ENCODE measurements at places on chromosomes 1 and 21. TPM values are rescaled to one million over a fixed set of nuclear protein-coding genes. Genes with fewer than 3 reads are reported as not detected.
A peak's percentile ranks its signal among the peaks of the same experiment; 100 is the strongest.

- H3K4me1 ChIP-seq, result peaks cover 14% of the 10 kb centered on the region
- no peak overlapping the region for H3K27ac ChIP-seq
- peaks cover 11% of the 10 kb centered on the region for H3K27me3 ChIP-seq
- no peak overlapping the region for H3K4me3 ChIP-seq
These were observed 24.7 kb downstream of the NPHS2 start for GRCh38 chr1:179550746-179551682.

DNA sequence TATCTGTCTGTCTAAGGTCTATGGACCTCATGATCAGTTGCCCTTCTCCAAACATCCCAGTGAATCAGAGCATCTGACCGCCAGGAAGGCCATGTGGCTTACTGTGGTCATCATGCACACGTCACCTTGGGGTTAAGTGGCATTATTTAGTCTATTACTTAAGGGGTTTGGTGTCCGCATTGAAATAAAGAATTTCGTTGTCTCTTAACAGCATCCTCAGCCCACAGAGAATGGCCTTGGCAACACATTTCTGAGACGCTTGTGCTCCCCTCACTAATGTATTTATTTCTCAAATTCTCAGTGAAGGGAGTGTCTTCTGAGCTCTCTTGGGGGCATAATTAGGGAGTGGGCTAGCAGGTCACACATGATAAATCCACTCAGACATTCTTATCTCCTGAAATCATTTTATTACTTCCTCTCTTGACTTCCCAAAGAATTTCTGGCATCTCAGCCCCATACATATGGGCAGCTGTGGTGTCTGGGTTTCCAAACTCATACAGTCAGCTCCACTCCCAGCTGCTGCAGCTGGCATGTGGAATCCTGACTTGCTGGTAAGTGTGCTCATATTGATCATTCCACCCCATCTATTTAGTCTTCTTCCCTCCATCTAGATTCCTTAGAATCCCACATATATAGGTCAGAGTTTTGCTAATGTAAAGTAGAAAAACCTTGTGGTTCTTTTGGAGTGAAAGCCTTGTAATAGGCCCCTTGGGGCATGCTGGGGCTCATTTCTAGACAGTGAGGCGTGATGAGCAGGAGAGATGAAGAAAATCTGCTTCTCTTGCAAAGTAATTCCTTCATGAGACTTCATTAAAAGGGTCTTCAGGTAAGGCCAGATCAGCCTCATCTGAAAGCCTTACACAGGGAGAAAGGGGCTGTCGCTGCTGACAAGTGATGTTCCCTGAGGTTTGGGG, 110.5 kb downstream of the HHAT start:
- no peaks in the 10 kb centered on the region for H3K27me3 ChIP-seq
- H3K4me1 ChIP-seq, result peaks cover 6% of the 10 kb centered on the region
- peak; percentile 62 for DNase-seq
- H3K36me3 ChIP-seq, result no peaks in the 10 kb centered on the region
- H3K27ac ChIP-seq, result no peak overlapping the region

DNA sequence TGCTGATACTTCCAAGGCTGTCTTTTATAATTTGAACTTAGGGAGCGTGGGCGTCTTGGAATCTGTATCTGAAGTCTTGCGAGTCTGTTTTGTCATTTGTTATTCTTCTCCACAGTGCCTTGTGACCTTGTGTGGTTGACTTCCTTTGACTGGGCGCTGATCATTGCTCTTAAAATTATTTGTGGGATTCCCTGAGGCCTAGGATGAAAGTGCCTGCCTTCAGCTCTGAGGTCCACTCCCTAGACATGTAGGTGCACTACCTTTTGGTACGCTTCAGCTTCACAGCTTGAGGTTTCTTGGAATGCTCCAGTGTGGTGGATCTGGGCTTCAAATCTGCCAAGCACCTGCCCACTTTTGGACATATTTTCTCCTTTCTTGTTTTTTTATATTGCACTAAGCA, 50.2 kb upstream of the IGSF5 start:
- no peaks in the 10 kb centered on the region for H3K36me3 ChIP-seq
- peaks cover 6% of the 10 kb centered on the region for H3K4me1 ChIP-seq
- no peak overlapping the region for H3K27ac ChIP-seq
- H3K27me3 ChIP-seq, result no peaks in the 10 kb centered on the region
- no peak for DNase-seq

DNA sequence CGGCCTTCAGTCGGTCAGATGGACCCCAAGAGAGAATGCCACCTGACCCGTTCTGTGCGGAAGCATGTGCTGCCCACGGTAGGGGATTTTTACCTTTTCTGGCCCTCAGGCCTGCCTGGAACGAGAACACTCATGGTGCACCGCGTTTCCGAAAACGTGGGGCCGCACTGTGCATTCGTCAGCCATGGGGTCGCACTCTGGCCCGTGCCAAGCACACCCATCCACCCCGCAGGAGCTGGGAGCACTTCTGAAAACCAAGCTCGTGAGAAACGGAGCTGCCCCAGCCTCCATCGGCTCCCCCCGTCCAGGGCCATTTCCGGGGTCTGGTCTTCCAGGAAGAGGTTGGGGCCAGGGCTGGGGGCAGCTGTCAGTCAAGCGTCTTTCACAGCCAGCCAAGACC, 72.8 kb downstream of the PRDM16 start:
- H3K27ac ChIP-seq, result no peak overlapping the region
- no peaks in the 10 kb centered on the region for H3K36me3 ChIP-seq
- DNase-seq, result no peak
- no peak overlapping the region for H3K4me3 ChIP-seq
- no peaks in the 10 kb centered on the region for H3K27me3 ChIP-seq
- no peaks in the 10 kb centered on the region for H3K4me1 ChIP-seq

- no peaks in the 10 kb centered on the region for H3K27me3 ChIP-seq
- H3K4me3 ChIP-seq, result no peak overlapping the region
- H3K27ac ChIP-seq, result no peak overlapping the region
- DNase-seq, result peak; percentile 33
- no peaks in the 10 kb centered on the region for H3K36me3 ChIP-seq
These were observed 59.8 kb downstream of the CRB1 start for GRCh38 chr1:197327776-197328364.

DNA sequence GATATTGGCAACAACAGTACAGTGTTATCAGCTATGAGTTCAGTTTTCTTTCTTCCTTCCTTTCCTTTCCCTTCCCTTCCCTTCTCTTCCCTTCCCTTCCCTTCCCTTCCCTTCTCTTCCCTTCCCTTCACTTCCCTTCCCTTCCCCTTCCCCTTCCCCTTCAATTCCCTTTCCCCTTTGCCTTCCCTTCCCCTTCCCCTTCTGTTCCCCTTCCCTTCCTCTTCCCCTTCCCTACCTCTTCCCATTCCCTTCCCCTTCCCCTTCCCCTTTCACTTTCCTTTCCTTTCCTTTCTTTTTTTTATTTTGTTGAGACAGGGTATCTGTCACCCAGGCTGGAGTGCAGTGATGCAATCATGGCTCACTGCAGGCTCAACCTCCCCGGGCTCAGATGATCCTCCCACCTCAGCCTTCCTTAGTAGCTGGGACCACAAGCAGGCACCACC, 72.3 kb upstream of the CAPZB start:
- H3K4me1 ChIP-seq, result peaks cover 10% of the 10 kb centered on the region
- H3K36me3 ChIP-seq, result no peaks in the 10 kb centered on the region
- DNase-seq, result peak; percentile 23
- H3K27me3 ChIP-seq, result no peaks in the 10 kb centered on the region
- H3K4me3 ChIP-seq, result no peak overlapping the region

DNA sequence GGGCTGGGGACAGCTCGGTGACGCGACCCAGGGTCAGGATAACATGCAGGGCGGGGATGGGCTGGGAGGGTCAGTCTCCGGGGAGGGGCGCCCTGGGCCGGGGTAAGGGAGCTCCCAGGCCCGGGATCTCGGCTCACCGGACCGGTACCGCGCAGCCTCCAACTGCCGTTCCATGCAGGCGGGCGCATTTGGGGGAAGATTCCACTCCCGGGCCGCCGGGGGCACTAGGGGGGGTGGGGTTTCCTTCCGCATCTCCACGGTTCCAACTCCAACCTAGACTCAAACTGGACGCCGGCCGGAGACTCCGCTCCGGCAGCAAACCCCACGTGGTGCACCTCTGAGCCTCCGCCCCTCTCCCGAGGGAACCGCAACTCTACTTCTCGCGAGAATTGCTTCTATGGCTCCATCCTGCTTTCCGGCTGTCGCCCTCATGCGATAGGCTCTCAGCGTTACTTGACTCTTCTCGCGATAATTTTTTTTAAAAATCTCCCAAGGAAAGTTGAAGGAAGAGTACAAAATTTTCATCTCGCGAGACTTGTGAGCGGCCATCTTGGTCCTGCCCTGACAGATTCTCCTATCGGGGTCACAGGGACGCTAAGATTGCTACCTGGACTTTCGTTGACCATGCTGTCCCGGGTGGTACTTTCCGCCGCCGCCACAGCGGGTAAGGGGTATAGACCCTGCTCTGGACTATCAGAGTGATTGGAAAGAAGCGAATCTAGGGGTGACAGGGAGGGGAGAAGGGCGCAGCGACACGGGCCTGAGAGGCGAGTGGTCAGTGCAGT, at the start of the genes ATP5PB and WDR77:
Gene ATP5PB (plus strand): TSS at position 547 of the 785 bp plus-strand sequence. CDS start 78 bp downstream, at position 625.
Gene WDR77 (minus strand): TSS at position 339 of the 785 bp plus-strand sequence. CDS start 87 bp downstream, at position 252.
- peaks cover 36% of the 10 kb centered on the region for H3K4me1 ChIP-seq
- H3K27me3 ChIP-seq, result no peaks in the 10 kb centered on the region
- peak; percentile 98 for DNase-seq
- peaks cover 33% of the 10 kb centered on the region for H3K36me3 ChIP-seq
- H3K27ac ChIP-seq, result peak within 1 kb of the TSS; percentile 99

DNA sequence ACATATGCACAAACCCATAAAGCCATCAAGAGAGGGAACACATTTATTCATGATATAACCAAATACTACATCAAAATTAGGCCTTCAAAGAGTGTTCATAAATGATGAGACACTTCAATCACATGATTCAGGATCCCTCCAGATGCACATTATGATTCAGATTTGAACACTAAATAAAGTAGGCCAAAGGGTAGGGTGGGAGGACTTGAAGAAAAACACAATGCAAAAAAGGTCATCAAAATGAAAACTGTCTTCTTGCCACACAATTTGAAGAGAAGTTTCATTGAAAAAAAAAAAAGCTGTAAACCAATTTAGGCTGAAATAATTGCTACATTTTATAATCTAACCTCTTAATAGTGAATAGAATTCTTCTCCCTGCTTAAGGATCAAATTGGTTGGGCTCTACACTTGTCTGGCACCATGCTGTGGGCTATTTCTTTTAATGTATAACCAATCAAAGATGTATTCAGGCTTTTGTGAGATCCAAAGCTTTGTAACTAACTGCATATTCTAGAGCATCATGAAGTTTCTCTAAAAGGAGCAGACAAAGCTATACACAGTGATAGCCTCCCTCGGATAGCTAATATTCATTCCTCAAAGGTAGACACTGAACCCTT, 58.1 kb downstream of the ZSWIM5 start:
- H3K27ac ChIP-seq, result no peak overlapping the region
- no peaks in the 10 kb centered on the region for H3K36me3 ChIP-seq
- peaks cover 40% of the 10 kb centered on the region for H3K27me3 ChIP-seq
- H3K4me1 ChIP-seq, result no peaks in the 10 kb centered on the region

DNA sequence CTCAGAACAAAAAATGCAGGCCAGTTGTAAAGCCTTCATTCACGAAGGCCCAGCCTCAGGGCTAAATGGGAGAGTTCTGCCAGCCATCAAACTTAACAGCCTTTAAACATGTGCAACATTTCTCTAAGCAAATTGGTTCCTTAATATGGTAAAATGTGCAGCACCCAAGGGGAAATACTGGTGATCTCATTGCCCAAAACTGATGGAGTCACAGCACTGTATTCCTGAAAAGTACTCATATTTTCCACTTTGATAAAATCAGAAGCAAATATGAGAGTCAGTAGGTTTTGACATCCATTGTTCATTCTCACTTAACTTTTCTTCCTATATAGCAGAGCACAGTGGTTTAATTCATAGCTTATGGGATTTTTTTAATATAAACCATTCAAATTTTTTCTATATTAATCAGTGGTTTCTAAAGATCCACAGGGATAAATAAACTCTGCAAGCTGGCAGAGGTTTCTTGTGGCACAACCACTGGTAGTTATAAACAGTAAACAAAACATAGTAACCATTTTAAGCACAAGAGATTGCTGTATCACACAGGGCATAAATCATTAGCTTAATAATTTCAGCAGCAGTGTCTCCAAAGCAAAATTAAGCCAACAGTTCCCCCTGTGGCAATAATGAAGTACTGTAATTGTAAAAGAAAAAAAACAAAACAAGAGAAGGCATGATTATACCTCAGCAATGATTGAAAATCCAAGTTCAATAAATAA, 106.9 kb upstream of the LYPLAL1 start:
- no peaks in the 10 kb centered on the region for H3K36me3 ChIP-seq
- no peak overlapping the region for H3K27ac ChIP-seq
- H3K4me1 ChIP-seq, result peaks cover 6% of the 10 kb centered on the region

- DNase-seq, result no peak
- H3K27ac ChIP-seq, result no peak overlapping the region
- no peaks in the 10 kb centered on the region for H3K27me3 ChIP-seq
- no peak overlapping the region for H3K4me3 ChIP-seq
- H3K36me3 ChIP-seq, result no peaks in the 10 kb centered on the region
These were observed 25.9 kb downstream of the KRTAP19-8 start for GRCh38 chr21:31012133-31013089.

- H3K27me3 ChIP-seq, result no peaks in the 10 kb centered on the region
- H3K36me3 ChIP-seq, result peaks cover 25% of the 10 kb centered on the region
- no peak for DNase-seq
- no peak overlapping the region for H3K4me3 ChIP-seq
- no peak overlapping the region for H3K27ac ChIP-seq
These were observed 32.2 kb downstream of the DTL start for GRCh38 chr1:212067787-212068186.

DNA sequence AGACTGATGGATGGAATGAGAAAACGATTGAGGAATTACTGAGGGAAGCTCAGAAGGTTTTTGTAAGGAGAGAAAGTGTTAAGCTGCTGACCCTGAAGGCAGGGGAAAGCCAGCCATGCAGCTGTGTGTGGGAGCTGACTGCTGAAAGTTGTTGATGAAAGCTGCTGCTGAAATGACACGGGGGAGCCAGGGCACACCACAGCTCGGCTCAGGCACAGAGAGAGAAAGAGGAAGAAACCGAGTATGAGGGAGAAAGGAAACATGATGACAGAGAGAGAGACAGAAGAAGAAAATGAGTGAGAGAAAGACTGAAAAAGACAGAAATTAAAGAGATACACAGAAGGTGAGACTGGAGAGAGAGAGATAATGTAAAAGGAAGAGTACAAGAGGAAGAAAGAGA, 115.5 kb downstream of the LRRC53 start:
- H3K27ac ChIP-seq, result no peak overlapping the region
- H3K27me3 ChIP-seq, result no peaks in the 10 kb centered on the region
- H3K4me1 ChIP-seq, result peaks cover 5% of the 10 kb centered on the region
- no peak for DNase-seq
- no peaks in the 10 kb centered on the region for H3K36me3 ChIP-seq

The CDA gene
- not detected for total RNA-seq

The LCE1B gene
- total RNA-seq, result 2.0 TPM

The DMAP1 gene
- total RNA-seq, result 36.6 TPM

The LCE1D gene
- total RNA-seq, result not detected

The SIPA1L2 gene
- total RNA-seq, result 18.3 TPM

The RIMKLA gene
- total RNA-seq, result not detected

The HIVEP3 gene
- total RNA-seq, result 0.61 TPM

The FMO5 gene
- total RNA-seq, result 0.86 TPM

The ARHGAP30 gene
- 0.58 TPM for total RNA-seq

The MED8 gene
- total RNA-seq, result 61.6 TPM

The CD1E gene
- not detected for total RNA-seq

The TSNAX gene
- total RNA-seq, result 80.2 TPM

The FTCD gene
- total RNA-seq, result 0.20 TPM

All from MCF 10A (cell line).